Thymus (tissue), 14 donors: ENCODE measurements at places on chromosomes 2 and 18. TPM values are rescaled to one million over a fixed set of nuclear protein-coding genes. Genes with fewer than 3 reads are reported as not detected.

Gene PLGLB2
- total RNA-seq: 1.5 TPM

Gene CD226
- total RNA-seq: 16.7 TPM

Gene APCDD1
- total RNA-seq: 1.9 TPM

Gene RNF125
- total RNA-seq: 5.1 TPM

Gene ADCYAP1
- total RNA-seq: 0.19 TPM

Gene ACADL
- total RNA-seq: 0.99 TPM

Gene OR6B2
- not detected for total RNA-seq

Gene REG3A
- total RNA-seq: 0.05 TPM

Gene EGR4
- 0.05 TPM for total RNA-seq

Gene LIPG
- 4.2 TPM for total RNA-seq

Gene CXXC1
- total RNA-seq: 35.5 TPM

Gene TMEM178A
- 0.66 TPM for total RNA-seq

Gene BMP10
- 0.14 TPM for total RNA-seq

Gene COLEC11
- 5.2 TPM for total RNA-seq
